Colonic mucosa (tissue), 4 donors: ENCODE measurements at places on chromosomes 2 and 18. TPM values are rescaled to one million over a fixed set of nuclear protein-coding genes. Genes with fewer than 3 reads are reported as not detected.

- no peak for DNase-seq
Measured at GRCh38 chr2:89833116-89833779, 1141.8 kb downstream of the RPIA start.

GRCh38 chr2:145845923-145846322 is 1326.0 kb upstream of the ZEB2 start:
- DNase-seq, result no peak

DNA sequence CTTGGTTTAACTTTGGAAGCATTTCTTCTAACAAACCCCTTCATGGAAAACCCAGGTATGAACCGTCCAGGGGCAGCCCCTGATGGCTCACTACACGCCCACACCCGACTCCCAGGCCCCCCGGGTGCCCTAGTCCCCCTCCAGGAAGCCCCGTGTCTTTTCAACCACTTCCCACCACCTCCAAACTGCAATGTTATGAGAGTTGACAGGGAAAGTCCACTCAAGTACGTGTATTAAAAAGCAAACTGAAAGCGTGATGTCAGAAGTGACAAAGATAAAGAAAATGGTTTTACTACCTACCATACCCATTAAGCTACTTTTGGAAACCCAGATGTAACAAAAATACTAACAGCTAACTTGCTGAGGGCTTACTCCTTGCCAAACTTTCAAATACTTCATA is 51.5 kb downstream of the L3MBTL4 start:
- DNase-seq, result no peak

- DNase-seq, result no peak
Measured at GRCh38 chr2:25494616-25495015, 152.9 kb upstream of the DNMT3A start.

- no peak for DNase-seq
Measured at GRCh38 chr2:32453242-32454062, 96.6 kb downstream of the BIRC6 start.

GRCh38 chr2:150526006-150526405 is 38.5 kb upstream of the RND3 start:
- DNase-seq, result no peak

- no peak for DNase-seq
Measured at GRCh38 chr18:3790703-3791102, 340.7 kb downstream of the TGIF1 start.

- DNase-seq, result no peak
Measured at GRCh38 chr2:127844973-127845372, 13.0 kb downstream of the POLR2D start.

- no peak for DNase-seq
Measured at GRCh38 chr2:129559101-129559500, 420.4 kb upstream of the RAB6C start.

GRCh38 chr2:186696290-186696689 is 2.4 kb downstream of the FAM171B start:
- DNase-seq, result no peak

- no peak for DNase-seq
Measured at GRCh38 chr18:22410126-22410525, 7.6 kb downstream of the CTAGE1 start.

DNA sequence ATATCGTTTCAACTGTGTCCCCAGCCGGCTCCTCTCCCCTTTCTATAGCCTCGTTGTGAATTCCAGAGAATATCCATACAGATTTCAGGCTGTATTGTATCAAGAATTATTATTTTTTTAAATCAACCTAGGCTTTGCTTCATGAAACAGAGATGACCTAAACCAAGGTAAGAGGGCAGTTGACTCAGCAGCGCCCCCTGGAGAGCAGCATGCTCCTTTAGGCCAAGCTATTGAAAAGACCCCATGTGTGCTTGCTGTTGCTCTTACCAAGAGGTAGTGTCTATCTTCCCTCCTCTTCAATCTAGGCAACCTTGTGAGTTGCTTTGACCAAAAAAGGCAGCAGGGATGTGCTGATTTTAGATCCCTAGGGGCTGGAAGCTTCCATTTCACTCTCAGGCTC is 426.7 kb upstream of the SMIM21 start:
- no peak for DNase-seq

GRCh38 chr2:72834596-72834995 is 8.8 kb upstream of the EXOC6B start:
- DNase-seq, result no peak

The GPR17 gene
- total RNA-seq, result 0.16 TPM

The RNPEPL1 gene
- 108 TPM for total RNA-seq

The RAX gene
- not detected for total RNA-seq

The TEKT4 gene
- total RNA-seq, result not detected

The CETN1 gene
- not detected for total RNA-seq
